Adipocyte (in vitro differentiated cells): ENCODE measurements at places on chromosomes 16 and 17.

- no peak for DNase-seq
These were observed 6.2 kb downstream of the SBK1 start for GRCh38 chr16:28298511-28298878.

- no peak for DNase-seq
These were observed 4.4 kb downstream of the MYL4 start for GRCh38 chr17:47213540-47213939.

GRCh38 chr17:28033972-28034714, 8.3 kb upstream of the NLK start:
- peak; percentile 17 for DNase-seq

DNA sequence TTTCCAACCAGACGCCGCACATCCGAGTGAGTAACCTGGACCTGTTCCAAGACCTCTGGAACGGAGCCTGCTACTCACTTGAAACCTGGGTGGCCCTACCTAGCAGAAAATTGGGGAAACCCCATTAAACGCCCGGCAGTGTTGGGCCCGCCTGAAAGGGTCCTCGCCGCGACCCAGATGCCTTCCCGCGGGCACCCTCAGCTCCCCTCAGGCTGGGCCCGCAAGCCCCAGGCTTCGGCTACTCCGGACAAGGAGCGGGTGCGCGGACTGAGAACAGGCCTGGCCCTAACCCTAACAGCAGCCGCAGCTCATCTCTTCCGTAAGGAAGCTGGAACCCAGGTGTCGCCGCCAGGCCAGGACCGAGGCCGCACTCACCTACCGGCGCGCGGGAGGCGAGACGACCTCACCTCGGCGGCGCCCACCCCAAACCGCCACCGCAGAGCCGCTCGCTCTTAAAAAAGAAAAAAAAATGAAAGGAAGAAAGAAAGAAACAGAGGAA, 344 bp downstream of the PSME3IP1 start:
- DNase-seq, result peak; percentile 75

DNA sequence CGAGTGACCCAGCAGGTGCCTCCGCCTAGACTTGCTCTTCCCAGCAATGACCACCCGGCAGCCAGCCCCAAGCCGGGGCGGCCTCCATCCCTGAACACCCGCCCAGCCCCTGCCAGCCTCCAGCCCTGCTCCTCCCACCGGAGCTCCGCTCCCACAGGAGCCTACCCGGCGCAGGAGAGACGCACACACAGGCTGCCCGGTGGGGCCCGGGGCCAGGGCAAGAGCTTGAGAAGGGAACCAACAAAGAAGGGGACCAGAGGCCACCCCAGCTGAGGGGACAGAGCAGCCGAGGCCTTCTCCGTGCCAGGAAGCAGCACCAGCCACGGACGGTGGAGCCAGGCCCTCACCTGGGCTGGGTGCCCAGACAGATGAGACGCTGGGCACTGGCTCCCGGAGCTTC, 13.8 kb downstream of the PKD1 start:
- DNase-seq, result no peak

DNA sequence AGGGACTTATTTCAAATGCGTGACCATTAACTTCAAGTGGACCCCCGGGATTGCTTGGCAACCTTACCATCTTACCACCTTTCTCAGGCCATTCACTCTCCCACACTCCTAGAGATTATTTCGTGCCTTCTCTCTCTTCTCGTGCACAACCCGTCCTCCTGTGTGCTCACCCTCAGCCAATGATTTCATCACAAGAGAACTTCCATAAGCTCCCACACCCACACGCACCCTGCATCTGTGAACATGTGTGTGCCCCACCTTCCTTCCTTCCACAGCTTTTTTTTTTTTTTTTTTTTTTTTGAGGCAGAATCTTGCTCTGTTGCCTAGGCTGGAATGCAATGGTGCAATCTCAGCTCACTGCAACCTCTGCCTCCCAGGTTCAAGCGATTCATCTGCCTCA, 27.4 kb upstream of the CDH3 start:
- DNase-seq, result no peak

DNA sequence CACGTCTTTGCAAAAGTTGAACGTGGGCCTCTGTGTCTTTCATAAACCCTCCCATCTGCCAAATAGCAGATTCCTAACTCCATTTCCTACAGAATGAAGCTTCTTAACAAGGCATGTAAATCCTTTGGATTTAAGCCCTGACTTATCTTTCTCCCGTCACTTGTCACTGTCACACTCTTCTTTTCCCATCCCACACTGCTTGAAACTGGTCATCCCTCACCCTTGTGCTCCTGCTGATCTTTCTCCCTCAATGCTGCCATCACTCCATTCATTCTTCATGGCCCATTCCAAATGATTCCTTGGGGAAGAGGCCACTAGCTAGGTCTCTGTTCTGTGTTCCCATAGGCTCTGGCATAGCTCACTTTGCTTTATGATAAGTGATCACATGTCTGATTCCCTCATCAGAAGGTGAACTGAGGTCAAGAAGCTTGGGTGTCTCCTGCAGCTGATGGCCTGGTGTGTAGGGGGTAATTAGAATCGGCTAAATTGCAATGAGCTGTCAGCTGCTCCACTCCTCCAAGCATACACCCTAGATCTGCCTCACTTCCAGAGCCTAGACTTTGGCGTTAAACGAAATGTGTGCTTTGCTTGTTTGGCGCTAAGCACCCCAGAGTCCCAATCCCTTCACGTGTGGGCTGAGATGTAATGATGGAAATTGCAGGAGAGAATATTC, 61.7 kb downstream of the PECAM1 start:
- no peak for DNase-seq

DNA sequence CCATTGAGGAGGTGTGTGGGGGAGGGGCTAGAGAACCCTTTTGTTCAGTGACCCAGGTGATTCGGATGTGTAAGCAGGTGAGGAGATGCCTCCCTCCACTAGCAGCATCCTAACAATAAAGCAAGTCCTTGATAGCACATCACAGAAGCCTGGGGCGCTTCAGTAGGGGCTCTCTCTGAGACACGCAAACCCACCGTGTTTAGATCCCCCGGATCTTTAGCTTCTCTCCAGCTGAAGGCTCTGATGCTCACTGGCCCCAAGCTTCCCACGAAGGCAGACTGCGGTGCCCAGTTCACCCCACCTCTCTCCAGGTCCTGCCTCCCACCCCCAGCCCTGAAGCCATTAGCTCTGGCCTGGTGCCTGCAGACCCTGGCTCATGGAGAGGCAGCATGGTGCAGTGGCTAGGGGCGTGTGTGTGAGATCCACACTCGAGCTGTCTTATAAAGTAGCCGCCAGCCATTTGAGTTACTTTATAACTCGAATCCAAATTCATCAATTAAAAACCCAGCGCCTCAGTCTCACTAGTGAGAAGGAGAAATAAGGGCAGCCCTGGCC, 204.7 kb upstream of the TNRC6C start:
- no peak for DNase-seq

DNA sequence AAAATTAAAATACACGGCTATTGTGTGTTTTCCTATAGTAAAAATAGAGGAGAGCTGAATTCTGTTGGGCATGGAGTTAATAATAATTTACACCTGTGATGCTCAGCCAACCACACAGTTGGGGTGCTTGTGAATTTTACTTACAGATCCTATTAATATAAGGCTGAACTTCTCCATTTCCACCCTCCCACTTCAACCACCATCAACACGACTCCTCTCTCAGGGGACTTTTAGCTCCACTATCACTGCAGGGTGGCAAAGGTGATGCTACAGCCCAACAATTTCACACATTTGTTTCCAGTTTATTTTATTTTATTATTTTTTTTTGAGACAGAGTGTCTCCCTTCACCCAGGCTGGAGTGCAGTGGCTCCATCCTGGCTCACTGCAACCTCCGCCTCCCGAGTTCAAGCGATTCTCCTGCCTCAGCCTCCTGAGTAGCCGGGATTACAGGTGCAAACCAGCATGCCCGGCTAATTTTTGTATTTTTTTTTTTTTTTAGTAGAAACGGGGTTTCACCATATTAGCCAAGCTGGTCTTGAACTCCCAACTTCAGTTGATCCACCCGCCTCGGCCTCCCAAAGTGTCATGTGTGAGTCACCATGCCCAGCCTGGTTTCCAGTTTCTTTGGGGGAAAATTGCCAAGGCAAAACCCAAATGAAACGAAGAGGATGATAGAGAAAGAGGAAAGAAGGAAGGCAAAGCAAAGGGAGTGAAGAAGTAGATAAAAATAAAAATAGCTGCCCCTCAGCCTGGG, 57.9 kb downstream of the GNA13 start:
- no peak for DNase-seq

- no peak for DNase-seq
These were observed 8.1 kb downstream of the ZC3H7A start for GRCh38 chr16:11788914-11789313.

- peak; percentile 51 for DNase-seq
These were observed 4.5 kb downstream of the PRSS27 start for GRCh38 chr16:2715519-2715918.

GRCh38 chr17:61209106-61209439, 190.6 kb upstream of the TBX2 start:
- DNase-seq, result no peak

DNA sequence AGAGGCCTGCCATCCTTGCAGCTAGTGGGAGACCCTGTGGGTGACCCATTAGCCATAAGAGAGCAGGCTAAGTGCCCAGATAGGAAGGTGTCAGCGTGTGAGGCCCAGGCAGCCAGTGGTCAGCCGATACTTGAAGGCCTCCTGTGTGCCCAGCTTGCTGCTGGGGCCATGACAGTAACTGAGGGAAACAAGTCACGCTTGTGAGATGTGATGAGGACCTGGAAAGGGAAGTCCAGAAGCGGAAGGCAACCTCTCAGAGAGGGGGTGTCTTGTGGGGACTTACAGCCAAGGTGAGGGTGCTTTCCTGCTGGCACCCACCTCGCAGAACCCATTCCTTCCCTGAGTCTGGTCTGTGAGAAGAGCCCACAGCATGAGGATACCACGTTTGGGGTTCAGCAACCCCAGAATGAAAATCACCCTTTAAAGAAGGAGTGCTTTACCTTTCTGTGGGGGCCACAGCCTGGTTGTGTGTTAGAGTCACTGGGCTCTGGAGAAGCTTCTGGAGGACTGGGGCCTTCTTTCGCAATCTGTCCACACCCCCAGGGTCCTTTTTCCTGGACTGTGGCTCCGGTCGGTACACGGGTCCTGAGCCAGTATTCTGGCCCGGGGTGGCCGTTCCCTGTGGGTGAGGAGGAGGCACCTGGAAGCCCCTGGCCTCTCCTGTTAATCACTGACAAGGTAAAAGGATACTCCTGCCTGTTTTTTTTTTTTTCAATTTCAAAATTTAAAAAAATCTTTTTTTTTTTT, 53.9 kb downstream of the PLCG2 start:
- DNase-seq, result no peak

DNA sequence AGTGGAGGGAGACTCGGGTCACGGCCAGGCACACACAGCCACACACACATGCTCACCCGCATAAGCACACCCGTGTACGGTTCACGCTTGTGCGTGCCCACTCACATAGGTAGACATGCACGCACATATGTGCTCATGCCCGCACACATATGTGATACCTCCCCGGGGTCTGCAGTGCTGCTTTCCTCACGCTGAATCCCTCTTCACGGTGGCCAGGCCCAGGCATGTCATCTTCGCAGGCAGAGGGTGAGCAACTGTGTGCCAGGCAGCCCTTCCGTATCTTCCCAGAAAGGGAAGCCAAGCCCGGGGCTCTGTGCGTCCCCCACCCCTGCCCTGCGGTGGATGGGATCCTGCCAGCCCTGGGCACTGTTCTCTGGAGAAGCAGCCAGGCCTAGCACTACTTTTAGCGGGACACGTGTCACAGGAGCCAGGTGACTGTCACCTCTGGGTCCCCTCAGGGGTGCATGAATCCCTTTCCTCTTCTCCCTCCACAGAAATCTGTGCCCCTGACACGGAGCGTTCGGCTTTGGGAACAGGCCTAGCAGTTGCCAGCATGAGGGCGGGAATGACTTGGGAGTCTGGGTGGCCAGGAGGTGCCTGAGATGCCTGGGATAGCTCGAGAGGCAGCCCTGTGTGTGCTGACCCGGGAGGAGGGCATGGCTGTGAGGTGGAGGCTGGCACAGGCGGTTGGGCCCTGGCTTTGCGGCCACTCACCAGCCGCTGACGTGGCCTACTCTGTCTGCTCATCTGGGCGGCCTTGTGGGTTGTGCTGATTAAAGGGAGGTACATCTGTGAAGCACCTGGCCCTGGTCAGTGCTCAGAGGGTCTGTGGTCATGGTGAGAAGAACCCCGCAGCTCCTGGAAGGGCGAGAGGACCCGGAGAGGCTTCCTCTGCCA, 47.5 kb downstream of the BAIAP2 start:
- no peak for DNase-seq

DNA sequence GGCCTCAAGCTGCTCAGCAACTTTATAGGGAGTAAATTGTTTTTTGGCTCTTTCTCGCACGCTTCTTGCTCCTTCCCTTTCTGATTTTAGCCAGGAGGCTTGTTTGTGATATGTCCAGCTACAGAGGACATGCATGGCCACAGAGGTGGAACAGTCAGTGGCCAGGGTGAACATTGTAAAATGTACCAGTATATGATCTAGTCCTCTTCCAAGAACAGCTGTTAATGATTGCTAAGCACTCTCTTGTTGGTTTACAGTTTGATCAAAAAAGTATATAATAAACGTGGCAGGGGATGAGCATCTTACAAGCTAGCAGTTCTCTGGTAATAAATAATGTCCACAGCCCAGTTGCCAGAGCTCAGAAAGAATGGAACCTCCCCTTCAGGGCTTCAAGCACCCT, 461.7 kb upstream of the DYNLRB2 start:
- no peak for DNase-seq

DNA sequence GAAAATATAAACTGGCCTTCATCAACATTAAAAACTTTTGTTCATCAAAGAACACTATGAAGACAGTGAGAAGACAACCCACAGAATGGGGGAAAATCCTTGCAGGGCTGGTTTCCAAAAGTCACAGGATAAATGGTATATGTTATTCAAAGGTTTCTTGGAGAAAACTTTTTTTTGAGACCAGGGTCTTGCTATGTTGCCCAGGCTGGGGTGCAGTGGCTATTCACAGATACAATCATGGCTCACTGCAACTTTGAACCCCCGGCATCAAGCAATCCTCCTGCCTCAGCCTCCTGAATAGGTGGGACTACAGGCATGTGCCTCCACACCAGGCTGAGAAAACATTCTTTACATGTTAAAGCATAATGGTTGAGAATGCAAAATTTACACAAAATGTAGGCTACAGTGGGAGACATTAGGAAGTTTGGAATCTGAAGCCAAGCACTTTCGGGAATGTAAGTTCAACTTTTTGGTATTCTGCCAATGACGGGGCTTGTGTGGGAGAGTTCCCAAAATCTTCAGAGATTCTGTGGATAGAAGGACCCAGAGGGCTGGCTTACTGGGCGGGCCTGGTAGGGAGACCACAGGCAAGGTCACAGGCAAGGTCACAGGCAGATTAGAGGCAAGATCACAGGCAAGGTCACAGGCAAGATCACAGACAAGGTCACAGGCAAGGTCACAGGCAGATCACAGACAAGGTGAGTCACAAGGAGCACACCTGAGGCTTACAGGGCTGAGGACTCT, 24.2 kb upstream of the ATP2A3 start:
- no peak for DNase-seq

DNA sequence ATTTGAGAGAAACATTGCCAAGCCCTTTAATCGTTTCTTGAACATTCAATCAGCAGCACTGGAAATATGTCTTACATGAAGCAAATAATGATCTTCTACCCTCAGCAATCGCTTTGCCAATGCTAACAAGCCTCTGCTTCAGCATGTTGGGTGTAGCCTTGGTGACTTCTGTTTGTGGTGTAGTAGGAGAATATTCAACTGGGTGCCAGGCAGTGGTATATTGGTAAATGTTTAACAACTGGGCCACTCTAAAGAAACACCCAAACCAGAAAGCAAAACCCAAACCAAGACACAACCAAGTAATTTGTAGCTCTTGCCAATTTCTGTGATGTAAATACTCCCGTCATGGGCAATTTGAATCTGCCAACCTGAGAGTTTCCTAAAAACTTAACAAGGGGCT, 9.7 kb downstream of the CDH13 start:
- DNase-seq, result no peak
